Activated naive CD4-positive, alpha-beta T cell treated with anti-CD3 and anti-CD28 coated beads, Interleukin-2, amount 10 ng/mL, durations not matched to agents 7 days and 5 days (primary cell): ENCODE measurements at places on chromosomes 16 and 17.
A peak's percentile ranks its signal among the peaks of the same experiment; 100 is the strongest.

GRCh38 chr16:8753416-8754054 lies 43.9 kb downstream of the TMEM186 start:
- no peak overlapping the region for H3K4me3 ChIP-seq
- no peaks in the 10 kb centered on the region for H3K27me3 ChIP-seq
- no peak for DNase-seq
- no peaks in the 10 kb centered on the region for H3K36me3 ChIP-seq

GRCh38 chr16:85570735-85571562 lies 42.2 kb upstream of the GSE1 start:
- no peak overlapping the region for H3K4me3 ChIP-seq
- H3K4me1 ChIP-seq = peaks cover 48% of the 10 kb centered on the region
- peaks cover 7% of the 10 kb centered on the region for H3K27me3 ChIP-seq
- DNase-seq = peak; percentile 41

GRCh38 chr17:67993998-67994361 lies 2.3 kb downstream of the C17orf58 start:
- peaks cover 32% of the 10 kb centered on the region for H3K4me1 ChIP-seq
- peak overlapping the region; percentile 84 for H3K4me3 ChIP-seq
- H3K27ac ChIP-seq = peak overlapping the region; percentile 83
- no peak for DNase-seq
- peaks cover 1% of the 10 kb centered on the region for H3K36me3 ChIP-seq
- peaks cover 64% of the 10 kb centered on the region for H3K27me3 ChIP-seq

DNA sequence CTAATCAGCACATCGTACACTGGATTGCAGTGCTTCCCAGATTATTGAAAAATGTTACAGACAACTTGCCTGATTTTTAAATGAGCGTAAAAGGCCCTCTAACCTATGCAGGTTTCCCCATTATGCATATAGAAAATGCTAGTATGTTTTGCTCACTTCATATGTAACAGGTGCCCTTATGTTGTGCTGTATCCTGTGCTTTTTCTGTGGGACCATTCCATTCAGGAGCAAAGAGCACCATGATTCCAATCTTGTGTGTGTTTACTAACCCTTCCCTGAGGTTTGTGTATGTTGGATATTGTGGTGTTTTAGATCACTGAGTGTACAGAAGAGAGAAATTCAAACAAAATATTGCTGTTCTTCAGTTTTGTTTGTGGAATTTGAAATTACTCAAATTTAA lies 12.9 kb downstream of the PTRH2 start:
- no peaks in the 10 kb centered on the region for H3K27me3 ChIP-seq
- H3K27ac ChIP-seq = no peak overlapping the region
- no peak overlapping the region for H3K4me3 ChIP-seq
- H3K36me3 ChIP-seq = peaks cover 68% of the 10 kb centered on the region
- no peak for DNase-seq
- peaks cover 12% of the 10 kb centered on the region for H3K4me1 ChIP-seq

DNA sequence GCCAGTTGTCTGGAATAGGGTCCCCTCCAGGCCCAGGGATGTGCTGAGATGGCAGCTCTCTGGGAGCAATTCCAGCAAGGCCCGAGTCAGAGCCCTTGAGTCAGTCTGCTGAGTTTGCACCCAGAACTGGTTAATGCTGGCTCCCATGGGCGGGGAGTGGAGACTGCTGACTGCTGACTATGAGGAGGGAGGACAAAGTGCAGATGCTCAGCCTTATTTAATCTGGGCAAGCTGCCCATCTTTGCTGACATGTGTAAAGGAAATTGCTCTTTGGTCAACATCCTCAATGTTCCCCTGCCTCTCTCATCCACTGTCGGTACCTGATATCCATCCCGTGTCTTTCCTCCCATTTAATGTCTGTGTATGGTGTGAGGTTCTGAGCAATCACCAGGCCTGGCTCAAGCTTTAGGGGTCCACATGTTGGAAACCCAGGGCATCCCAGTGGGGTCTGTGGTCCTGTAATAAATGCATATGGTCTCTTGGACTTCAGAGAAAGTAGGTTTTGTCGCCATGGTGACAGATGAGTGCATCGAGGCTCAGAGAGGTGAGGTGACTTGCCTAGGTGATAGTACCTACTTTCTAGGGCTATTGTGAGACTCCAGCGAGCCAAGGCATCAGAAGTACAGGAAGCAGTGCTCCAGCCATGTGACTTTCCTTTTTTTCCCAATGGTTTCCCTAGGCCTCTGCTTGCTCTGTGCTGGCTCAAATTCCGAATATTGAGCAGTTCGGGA lies 20.0 kb upstream of the RNF135 start:
- no peak for DNase-seq
- no peaks in the 10 kb centered on the region for H3K27me3 ChIP-seq
- no peaks in the 10 kb centered on the region for H3K4me1 ChIP-seq
- H3K4me3 ChIP-seq = no peak overlapping the region
- H3K36me3 ChIP-seq = no peaks in the 10 kb centered on the region

GRCh38 chr17:11404431-11405276 lies 163.6 kb downstream of the SHISA6 start:
- no peaks in the 10 kb centered on the region for H3K4me1 ChIP-seq
- H3K27me3 ChIP-seq = no peaks in the 10 kb centered on the region
- no peaks in the 10 kb centered on the region for H3K36me3 ChIP-seq
- DNase-seq = no peak
- H3K4me3 ChIP-seq = no peak overlapping the region

DNA sequence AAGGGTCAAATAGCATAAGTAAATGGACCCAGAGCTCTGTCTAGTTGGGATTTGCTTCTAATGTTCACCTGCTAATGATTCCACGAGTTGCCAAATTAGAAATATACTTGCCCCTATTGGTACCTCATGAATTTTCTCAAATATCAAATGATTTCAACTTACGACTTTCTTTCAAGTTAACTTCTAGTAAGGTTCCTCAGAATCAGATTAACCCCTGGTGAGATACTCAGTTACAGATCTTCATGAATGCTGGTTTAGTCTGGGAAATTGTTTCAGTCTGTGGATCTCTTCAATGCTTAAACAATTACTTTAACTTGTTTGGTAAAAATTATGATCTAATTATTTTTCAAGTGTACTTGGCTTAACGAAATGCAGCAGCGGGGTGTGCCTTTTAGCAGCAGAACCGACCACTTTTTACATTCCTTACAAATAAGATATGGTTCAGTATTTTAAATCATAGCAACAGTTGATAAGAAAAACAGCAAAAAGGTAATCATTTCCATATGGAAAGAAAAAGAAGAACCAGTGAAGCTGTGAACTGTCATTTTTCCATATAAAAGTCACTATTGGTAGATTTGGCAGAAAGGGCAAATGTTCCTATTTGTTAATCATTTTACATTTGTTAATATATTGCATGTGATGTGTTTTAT lies 34.5 kb downstream of the TUBD1 start:
- no peaks in the 10 kb centered on the region for H3K27me3 ChIP-seq
- H3K27ac ChIP-seq = no peak overlapping the region
- peaks cover 18% of the 10 kb centered on the region for H3K36me3 ChIP-seq
- DNase-seq = no peak
- no peak overlapping the region for H3K4me3 ChIP-seq

DNA sequence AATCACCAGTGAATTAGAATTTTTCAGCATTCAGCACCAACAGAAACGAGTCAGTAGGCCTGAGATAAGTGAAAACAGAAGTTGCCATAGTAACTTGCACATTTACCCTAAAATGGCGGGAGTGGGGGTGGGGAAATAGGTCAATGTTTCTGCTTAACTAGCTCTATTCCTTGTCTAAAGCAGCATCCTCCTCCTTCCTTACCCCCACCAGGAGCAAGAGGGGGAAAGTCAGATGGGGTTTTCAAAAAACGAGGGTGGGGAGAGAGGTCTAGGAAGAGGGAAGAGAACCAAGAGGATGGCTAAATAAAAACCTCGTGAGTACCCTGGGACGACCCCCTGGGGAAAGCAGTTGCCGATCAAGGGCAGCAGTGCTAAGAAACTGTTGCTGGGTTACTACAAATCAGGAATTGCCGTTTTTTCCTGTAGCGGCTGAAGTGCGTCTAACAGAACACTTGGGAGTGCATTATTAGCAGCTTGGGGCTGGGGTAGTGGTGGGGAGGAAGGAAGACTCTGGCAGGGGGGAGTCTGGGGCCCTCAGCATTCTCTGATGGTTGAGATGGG lies 34.4 kb upstream of the MNT start:
- DNase-seq = no peak
- H3K4me3 ChIP-seq = no peak overlapping the region
- peaks cover 27% of the 10 kb centered on the region for H3K36me3 ChIP-seq
- no peak overlapping the region for H3K27ac ChIP-seq

DNA sequence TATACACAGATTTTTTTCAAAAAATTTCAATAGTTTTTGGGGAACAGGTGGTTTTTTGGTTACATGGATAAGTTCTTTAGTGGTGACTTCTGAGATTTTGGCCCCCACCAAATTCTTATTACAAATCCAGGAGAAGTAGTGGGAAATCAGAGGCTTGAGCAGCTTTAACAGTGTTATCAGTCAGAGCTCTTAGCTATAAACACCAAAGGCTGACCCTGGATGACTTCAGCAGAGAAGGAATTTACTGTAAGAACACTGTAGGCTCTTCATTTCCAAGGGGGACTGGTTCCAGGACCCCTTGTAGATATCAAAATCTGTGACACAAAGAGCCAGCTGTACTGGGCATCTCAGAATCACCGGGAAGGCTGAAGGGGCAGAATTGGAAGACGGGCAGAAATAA lies 17.8 kb downstream of the MPHOSPH6 start:
- no peaks in the 10 kb centered on the region for H3K27me3 ChIP-seq
- H3K4me1 ChIP-seq = no peaks in the 10 kb centered on the region
- no peak for DNase-seq
- peaks cover 48% of the 10 kb centered on the region for H3K36me3 ChIP-seq

DNA sequence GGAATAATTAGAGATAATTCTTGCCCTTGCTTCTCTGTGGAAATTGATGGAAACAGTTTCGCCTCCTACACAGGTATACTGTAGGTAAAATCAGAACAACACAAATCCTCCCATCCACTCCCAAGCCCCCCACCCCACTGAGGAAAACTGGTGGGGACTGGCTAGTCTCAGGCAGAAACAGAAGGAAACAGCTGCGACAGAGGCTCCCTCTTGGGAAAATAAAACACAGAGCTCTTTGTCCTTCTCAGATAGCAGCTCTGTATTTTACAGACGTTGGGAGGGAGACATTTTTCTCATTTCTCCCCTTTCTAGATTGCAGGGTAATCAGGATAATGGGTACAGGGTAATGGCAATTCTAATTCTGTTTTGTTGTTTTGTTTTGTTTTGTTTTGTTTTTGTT lies 1.1 kb downstream of the SLFN13 start:
- DNase-seq = no peak
- H3K27me3 ChIP-seq = peaks cover 7% of the 10 kb centered on the region
- H3K36me3 ChIP-seq = peaks cover 66% of the 10 kb centered on the region

GRCh38 chr17:78039581-78039980 lies 81.1 kb downstream of the TNRC6C start:
- peaks cover 16% of the 10 kb centered on the region for H3K4me1 ChIP-seq
- H3K36me3 ChIP-seq = peaks cover 43% of the 10 kb centered on the region
- H3K4me3 ChIP-seq = no peak overlapping the region
- no peak overlapping the region for H3K27ac ChIP-seq
- H3K27me3 ChIP-seq = no peaks in the 10 kb centered on the region
- no peak for DNase-seq

- no peaks in the 10 kb centered on the region for H3K4me1 ChIP-seq
- peaks cover 51% of the 10 kb centered on the region for H3K27me3 ChIP-seq
- H3K4me3 ChIP-seq = no peak overlapping the region
- no peak for DNase-seq
- H3K36me3 ChIP-seq = no peaks in the 10 kb centered on the region
- no peak overlapping the region for H3K27ac ChIP-seq
These were observed 7.4 kb downstream of the GIP start for GRCh38 chr17:48960834-48961515.

DNA sequence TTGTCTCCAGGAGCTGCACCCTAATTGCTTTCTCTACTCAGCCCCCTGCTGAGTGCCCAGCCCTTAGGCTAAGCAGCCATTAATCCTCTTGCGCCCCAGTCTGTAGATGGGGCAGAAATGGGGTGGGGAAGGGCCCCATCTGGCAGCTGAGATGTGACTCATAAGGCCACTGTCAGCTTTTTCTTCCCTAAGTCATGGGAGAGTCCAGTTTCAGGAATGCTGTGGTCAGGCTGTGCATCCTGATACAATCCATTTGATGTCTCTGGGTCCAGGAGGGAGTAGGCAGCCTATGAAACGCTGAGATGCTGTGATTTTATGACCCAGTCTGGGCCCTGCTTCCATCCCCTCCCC lies 12.3 kb downstream of the PLXDC1 start:
- H3K36me3 ChIP-seq = no peaks in the 10 kb centered on the region
- H3K27ac ChIP-seq = no peak overlapping the region
- H3K27me3 ChIP-seq = peaks cover 19% of the 10 kb centered on the region
- no peak overlapping the region for H3K4me3 ChIP-seq
- no peak for DNase-seq

GRCh38 chr17:29667969-29668368 lies 45.3 kb upstream of the CORO6 start:
- peaks cover 52% of the 10 kb centered on the region for H3K36me3 ChIP-seq
- H3K27ac ChIP-seq = peak overlapping the region; percentile 49
- H3K4me3 ChIP-seq = no peak overlapping the region
- no peaks in the 10 kb centered on the region for H3K27me3 ChIP-seq

DNA sequence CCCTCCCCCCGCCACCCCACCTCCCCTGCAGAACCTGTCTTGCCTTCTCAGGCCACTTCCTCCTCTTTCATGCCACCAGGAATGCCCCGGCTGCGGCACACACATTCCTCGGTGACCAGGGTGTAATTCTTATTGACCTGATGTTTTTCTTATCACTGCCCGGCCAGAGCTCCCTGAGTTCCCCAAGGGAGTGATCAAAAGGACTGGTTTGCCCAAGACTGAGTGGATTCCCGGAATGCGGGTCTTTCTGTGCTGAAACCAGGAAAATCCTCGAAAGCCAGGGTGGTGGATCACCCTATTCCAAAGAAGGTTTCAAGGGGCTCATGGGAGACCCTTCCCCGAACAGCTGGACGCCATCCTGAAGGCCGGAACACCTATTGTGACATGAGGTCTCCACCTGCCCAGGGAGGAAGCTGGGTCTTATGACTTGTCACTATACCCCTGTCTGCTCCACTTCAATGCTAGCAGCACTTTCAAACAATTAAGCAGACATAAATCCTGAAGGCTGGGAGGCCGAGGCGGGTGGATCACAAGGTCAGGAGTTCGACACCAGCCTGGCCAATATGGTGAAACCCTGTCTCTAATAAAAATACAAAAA lies 53.0 kb upstream of the RPL38 start:
- H3K27me3 ChIP-seq = peaks cover 21% of the 10 kb centered on the region
- no peaks in the 10 kb centered on the region for H3K36me3 ChIP-seq
- H3K27ac ChIP-seq = no peak overlapping the region
- no peaks in the 10 kb centered on the region for H3K4me1 ChIP-seq
- no peak for DNase-seq

DNA sequence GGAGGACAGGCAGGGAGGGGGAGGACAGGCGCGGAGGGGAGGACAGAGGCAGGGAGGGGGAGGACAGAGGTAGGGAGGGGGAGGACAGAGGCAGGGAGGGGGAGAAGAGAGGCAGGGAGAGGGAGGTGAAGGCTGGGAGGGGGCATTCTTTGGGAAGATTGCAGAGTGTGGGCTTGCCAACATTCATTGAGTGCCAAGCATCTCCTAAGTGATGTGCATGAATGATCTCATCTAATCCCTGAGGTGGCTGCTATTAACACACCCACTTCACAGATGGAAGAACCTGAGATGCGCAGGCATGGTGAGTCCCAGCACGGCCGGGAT lies 58.3 kb downstream of the NT5M start:
- no peaks in the 10 kb centered on the region for H3K36me3 ChIP-seq
- DNase-seq = no peak
- H3K27ac ChIP-seq = no peak overlapping the region

GRCh38 chr17:2171702-2172076 lies 116.8 kb downstream of the HIC1 start:
- peaks cover 54% of the 10 kb centered on the region for H3K36me3 ChIP-seq
- DNase-seq = no peak
- peaks cover 29% of the 10 kb centered on the region for H3K4me1 ChIP-seq
- no peak overlapping the region for H3K27ac ChIP-seq
- no peak overlapping the region for H3K4me3 ChIP-seq
